ENCODE measurements at places on chromosomes 5 and 9. TPM values are rescaled to one million over a fixed set of nuclear protein-coding genes. Genes with fewer than 3 reads are reported as not detected.

DNA sequence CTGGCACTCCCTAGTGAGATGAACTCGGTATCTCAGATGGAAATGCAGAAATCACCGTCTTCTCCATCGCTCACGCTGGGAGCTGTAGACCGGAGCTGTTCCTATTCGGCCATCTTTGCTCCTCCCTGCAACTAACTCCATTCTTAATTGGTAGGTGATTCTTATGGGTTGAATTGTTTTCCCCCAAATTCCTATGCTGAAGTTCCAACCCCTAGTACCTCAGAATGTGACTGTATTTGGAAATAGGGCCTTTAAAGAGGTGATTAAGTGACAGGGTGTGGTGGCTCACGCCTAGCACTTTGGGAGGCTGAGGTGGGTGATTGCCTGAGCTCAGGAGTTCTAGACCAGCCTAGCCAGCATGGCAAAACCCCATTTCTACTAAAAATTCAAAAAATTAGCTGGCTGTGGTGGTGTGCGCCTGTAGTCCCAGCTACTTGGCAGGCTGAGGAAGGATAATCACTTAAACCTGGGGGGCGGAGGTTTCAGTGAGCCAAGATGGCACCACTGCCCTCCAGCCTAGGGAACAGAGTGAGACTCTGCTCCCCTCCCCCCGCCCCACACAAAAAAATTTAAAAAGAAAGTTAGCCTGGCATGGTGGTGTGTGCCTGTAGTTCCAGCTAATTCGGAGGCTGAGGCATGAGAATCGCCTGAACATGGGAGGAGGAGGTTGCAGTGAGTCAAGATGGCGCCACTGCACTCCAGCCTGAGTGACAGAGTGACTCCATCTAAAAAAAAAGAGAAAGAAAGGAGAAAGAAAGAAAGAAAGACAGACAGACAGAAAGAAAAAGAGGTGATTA, 25.2 kb upstream of the FOCAD start:
- DNase-seq, result no peak

DNA sequence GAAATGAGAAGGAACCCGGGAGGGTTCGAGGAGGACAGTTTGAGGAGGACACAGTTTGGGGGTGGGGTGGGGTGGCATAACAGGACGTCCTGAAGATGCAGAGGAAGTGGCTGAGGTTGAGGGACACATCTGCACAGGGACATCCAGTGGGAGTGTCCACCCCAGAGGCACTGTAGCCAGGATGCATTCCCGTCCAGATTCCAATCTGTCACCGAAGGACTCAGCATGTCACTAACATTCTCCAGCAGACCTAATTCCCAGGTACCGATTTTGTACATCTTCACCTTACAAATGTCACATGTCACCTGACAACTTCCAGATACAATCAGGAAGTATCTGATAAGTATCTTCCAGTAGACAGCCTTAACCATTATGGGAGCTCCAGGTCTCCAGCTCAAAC, 42.6 kb downstream of the EPB41L4B start:
- DNase-seq, result no peak

GRCh38 chr5:98464737-98465330, 308.6 kb upstream of the RGMB start:
- DNase-seq, result no peak

- DNase-seq, result no peak
Observed at GRCh38 chr9:126016579-126017290, 269.6 kb downstream of the PBX3 start.

- DNase-seq, result peak; percentile 38
Observed at GRCh38 chr5:171521219-171521633, 101.8 kb downstream of the FGF18 start.

GRCh38 chr9:122219856-122220672, 8.7 kb downstream of the LHX6 start:
- no peak for DNase-seq

GRCh38 chr5:39399135-39400036, 25.4 kb downstream of the DAB2 start:
- DNase-seq, result no peak

DNA sequence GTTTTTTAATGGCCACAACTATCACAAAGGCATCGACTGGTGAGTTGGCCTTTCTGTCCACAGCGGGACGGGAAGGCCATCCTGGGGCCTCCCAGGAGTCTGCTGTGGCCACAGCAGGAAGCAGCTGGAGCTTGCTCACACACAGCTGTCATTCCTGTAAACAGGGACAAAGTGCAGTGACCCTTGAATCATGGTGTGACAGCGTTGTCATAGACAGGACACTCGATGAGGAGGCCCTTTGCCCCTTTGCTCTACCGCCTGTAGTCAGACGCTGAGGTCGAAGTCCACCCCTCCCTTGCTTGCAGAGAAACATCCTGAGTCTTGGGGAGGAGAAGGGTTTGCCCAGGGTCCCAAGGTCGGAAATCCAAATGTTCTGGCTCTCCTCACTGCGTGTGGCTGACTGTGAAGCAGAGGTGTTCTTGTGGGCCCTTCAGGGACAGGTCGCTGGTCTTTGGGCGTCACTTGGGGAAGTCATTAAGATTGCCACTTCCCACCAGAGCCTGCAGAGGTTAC, 35.1 kb downstream of the NDST1 start:
- no peak for DNase-seq

- DNase-seq, result no peak
Observed at GRCh38 chr9:15831384-15831783, 278.5 kb downstream of the CCDC171 start.

- DNase-seq, result no peak
Observed at GRCh38 chr5:156584871-156585270, 257.9 kb downstream of the SGCD start.

Gene CFAP157
- total RNA-seq, result not detected

Gene ACSL6
- total RNA-seq, result 0.75 TPM

Gene MSMP
- not detected for total RNA-seq

Gene MARVELD2
- 1.6 TPM for total RNA-seq

Gene PALM2AKAP2
- total RNA-seq, result 23.4 TPM

Gene C5orf34
- 1.3 TPM for total RNA-seq

Gene ATP10B
- total RNA-seq, result not detected

Gene STPG3
- not detected for total RNA-seq

Gene FCN1
- 1.3 TPM for total RNA-seq

Gene C5orf58
- not detected for total RNA-seq

All from omental fat pad (tissue), 4 donors.